Muscle of leg (tissue), 16 donors: ENCODE measurements at places on chromosomes 5 and 9.

GRCh38 chr5:9339206-9339818 lies 206.6 kb downstream of the SEMA5A start:
- no peak for DNase-seq

- no peak for DNase-seq
Observed at GRCh38 chr5:107135391-107135790, 535.3 kb downstream of the EFNA5 start.

GRCh38 chr9:32968101-32969011 lies 33.1 kb downstream of the APTX start:
- DNase-seq = peak; percentile 73

- DNase-seq = peak; percentile 58
Observed at GRCh38 chr9:127075624-127076372, 46.6 kb downstream of the ANGPTL2 start.

- no peak for DNase-seq
Observed at GRCh38 chr9:78144008-78144381, 91.9 kb upstream of the CEP78 start.

GRCh38 chr5:91170266-91170665 lies 212.9 kb downstream of the ARRDC3 start:
- DNase-seq = no peak

- DNase-seq = no peak
Observed at GRCh38 chr9:7174884-7175283, 417.1 kb downstream of the KDM4C start.

DNA sequence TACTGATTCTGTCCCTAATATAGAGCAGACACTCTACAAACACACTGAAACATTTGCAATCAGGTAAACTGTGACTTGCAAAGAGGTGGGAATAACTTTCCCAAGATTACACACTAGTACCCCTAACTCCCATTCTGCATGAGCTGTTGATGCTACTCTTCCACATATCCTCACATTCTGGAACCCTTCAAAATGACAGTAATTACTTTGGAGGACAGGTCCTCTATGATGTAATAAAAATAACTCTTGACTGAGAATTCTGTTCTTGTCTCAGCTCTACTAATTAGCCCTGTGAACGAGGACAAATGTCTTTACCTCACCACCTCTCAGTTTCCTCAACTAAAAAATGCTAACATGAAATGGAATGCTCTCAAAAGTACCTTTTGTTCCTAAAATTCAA lies 49.5 kb upstream of the JMY start:
- no peak for DNase-seq

DNA sequence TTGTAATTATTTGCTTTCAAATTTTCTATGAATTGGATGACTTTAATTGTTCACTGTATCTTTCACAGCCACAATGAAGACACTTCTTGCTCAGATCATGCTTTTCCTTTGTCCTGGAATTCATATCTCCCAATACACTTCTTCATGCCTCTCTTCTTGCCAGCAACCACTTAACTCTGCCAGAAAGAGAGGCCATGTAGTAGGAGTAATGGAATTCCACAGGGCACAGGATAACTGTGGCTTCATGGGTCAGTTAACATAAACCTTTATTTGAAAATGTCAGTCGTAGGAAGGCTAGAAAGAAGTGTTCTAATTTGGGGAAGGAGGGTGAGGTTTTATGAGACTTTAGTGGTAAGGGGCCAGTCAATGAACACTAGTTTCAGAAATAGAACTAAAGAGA lies 190.3 kb downstream of the TMEM167A start:
- no peak for DNase-seq

DNA sequence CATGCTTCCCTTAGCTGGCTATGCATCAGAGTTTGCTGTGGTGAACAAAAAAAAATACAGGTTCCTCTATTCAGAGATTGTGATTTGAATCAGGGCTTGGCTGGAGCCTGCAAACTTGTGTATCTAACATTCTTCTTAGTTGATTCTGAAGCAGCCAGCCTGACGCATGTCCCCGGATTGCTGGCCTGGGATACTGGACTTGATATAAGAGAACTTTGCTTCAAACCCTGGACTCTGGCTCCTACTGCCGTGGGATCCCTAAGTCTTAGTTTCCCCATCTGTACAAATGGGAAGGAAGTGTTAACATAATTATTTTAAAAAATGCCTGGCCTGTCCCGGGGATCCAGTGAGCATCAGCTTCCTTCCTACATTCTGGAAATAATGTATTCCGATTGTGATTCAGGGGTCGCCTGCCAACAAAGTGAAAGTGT lies 292.8 kb downstream of the ARHGEF28 start:
- DNase-seq = peak; percentile 44
